Right ventricle myocardium superior (tissue), 1 donor: ENCODE measurements at places on chromosomes 7 and 10. TPM values are rescaled to one million over a fixed set of nuclear protein-coding genes. Genes with fewer than 3 reads are reported as not detected.

CRCP gene
- total RNA-seq = 22.3 TPM

SSC4D gene
- 0.97 TPM for total RNA-seq

NXPH1 gene
- total RNA-seq = not detected

ZNF853 gene
- 10.7 TPM for total RNA-seq

CHAT gene
- not detected for total RNA-seq

ADIRF gene
- total RNA-seq = 43.2 TPM

AKR1C8 gene
- total RNA-seq = not detected

SLC29A4 gene
- 3.9 TPM for total RNA-seq

NAT16 gene
- not detected for total RNA-seq

HMX2 gene
- total RNA-seq = not detected

GNA12 gene
- total RNA-seq = 40.6 TPM

ZNF503 gene
- 6.8 TPM for total RNA-seq

IGFBP1 gene
- not detected for total RNA-seq

SDK1 gene
- 2.2 TPM for total RNA-seq

IMMP2L gene
- total RNA-seq = 13.6 TPM

GIMAP1 gene
- total RNA-seq = 5.6 TPM

OPN1SW gene
- total RNA-seq = not detected

ODAD2 gene
- total RNA-seq = not detected
